Stimulated activated CD4-positive, alpha-beta T cell treated with anti-CD3 and anti-CD28 coated beads, Interleukin-15, amount 100 ng/mL, for 1 hour (primary cell): ENCODE measurements at places on chromosomes 6 and 20.

DNA sequence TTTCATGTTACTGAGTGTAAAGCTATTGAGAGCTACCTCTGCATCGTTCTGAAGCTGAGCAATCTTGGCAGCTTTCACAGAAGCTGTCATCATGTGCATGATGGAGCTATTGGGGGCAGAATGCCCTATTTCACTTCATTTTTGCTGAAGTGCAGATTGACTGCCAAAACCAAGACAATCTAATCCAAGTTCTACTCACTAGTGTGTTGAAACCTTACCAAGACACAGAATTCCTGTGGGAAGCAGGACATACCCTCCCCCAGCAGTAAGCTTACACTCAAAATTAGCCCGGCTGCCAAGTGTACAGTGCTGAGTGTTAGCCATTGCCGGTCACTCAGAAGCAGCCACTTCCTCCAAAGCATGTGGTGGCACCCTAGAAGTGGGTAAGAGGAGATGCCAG lies 177.3 kb upstream of the TENT5A start:
- no peak for DNase-seq

DNA sequence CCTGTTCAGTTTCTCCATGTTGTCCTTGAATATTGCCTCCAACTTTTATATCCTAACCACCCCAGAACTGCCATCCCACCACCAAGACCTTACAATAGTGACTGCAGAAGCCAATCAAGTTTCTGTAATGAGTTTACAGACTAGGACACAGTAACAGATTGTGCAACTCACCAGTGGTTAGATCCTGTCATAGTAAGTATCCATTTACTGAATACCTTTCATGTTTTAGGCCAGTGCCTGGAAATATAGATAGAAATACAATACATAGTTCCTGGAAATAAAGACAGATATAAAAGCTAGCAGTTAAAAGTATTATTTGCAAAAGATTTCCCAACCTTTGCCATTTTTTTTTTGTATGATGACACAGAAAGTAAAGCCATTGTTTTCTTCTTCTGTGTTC lies 471.8 kb upstream of the BTBD3 start:
- no peak for DNase-seq

DNA sequence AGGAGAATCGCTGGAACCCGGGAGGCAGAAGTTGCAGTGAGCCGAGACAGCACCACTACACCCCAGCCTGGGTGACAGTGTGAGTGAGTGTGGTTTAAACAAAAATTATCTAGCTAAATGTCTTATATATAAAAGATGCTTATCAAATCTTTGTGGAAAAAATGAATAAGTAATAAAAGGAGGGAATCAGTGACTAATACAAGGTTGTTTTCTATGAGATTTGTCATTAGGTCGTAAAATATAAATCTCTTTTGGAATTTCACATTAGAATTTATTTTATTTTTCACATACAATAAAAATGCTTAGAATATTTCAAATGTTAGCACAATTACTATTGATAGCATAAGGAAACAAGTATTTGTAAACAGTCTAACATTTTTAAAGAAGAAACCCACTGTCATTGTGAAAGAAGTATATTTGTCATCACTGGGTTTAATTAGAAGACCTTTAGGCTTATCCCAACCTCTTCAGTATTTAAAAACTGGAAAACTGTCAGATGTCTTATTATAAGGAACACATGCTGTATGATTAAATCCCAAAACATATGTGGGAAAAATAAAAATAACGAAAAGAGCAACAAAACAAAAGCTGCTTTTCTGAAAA lies 47.1 kb downstream of the ASCC3 start:
- DNase-seq = no peak

DNA sequence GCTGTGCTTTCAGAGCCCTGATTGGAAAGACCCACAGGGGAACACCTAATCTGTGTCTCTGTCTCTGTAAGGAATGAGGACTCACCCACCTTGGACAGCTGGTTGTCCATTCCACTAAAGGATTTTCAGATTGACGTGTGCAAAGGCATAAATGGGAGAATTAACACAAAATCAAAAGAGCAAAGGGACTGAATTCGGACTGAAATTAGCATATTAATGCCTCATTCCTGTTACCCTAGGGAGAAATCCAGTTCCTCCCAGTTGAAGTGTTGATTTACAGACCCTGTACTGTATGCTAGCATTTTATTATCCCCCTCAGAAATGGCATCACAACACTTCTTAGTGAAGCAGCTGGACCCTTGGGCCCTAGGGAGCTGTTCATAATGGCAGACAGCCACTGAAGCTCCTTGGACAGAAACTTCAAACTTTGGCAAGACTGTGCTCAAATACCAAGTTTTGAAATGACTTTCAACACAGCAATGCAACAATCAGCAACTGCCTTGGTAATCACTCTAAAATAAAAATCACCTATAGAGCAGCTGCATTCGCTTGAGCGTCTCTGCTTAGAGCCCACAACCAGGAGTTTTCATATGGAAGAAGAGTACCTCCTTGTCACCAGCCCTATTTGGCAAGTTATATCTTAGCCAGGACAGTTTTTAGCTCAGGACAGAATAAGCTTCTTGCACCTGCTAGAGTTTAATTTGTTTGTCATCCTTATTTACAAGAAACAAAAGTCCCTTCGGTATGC lies 118.1 kb downstream of the TRDN start:
- no peak for DNase-seq

DNA sequence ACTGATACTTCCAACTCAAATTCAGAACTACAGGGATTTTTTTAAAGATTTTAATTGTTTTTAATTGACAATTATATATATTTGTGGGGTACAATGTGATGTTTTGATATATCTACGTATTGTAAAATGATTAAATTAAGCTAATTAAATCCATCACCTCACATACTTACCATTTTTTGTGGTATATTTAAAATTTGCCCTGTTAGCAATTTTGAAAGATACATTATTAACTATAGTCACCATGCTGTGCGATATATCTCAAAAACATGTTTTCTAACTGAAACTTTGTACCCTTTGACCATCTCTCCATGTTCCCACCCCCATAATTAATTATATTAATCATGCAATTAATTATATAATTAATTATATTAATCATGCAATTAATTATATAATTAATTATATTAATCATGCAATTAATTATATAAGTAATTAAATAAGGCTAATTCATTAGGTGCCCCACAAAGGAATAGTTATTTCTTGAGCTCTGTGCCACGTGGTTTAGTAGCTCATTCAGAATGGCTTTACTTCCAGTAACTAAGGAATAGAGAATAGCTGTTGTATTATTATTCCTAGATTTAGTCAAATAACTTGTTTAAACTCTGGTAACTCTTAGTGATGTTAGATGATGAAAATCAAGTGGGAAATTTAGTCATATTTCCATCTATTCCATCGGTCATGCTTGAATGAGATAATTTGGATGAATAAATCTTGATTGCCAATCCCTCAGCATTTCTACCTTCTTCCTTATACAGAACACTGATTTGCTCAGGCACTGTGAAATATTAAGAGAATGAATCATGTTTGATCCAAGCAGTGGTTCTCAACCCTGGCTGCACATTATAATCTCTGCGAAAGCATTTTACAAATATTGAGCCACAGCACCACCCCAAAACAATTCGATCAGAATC lies 25.1 kb downstream of the LOC128125822 start:
- no peak for DNase-seq

- DNase-seq = no peak
Measured at GRCh38 chr20:17685168-17685567, 3.1 kb upstream of the RRBP1 start.

DNA sequence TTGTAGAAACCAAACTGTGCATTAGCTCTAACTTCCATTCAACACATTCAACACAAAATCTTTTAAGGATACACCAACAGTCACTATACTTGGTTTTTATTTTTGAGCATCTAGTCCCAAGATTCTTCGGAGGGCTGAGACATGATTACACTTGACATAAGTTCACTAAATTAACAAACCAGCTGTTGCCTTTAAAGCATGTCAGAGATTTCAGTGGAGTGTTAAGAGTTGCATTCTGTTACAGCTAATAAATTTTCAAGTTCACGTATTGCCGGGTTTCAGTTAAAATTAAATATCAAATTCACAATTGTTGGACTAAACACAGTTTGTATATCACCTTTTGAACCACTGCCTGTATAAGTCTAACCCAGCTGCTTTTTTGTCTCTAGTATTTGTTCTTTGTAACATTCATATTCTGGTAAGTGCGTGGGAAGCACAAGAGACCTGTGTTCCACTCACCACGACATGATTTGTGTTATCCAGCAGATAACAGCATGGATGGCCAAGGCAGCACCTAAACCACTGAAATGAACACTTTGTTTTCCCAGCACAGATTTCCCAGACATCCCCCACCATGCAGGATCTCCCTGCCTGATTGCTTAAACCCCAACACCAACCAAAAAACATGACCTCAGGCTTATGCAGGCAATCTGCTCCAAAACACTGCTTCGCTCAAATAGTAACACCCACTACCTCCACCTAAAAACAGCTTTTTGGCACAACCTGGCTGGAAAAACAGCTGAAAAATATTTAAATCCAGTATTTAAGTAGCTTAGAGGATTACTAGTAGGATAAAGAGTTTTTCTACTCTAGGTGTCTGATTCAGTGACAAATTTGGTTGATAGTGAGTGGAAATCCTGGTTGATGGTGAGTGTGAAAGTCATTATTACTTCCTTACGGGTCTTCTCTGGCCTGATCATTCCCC lies 286.5 kb upstream of the NT5E start:
- DNase-seq = no peak

DNA sequence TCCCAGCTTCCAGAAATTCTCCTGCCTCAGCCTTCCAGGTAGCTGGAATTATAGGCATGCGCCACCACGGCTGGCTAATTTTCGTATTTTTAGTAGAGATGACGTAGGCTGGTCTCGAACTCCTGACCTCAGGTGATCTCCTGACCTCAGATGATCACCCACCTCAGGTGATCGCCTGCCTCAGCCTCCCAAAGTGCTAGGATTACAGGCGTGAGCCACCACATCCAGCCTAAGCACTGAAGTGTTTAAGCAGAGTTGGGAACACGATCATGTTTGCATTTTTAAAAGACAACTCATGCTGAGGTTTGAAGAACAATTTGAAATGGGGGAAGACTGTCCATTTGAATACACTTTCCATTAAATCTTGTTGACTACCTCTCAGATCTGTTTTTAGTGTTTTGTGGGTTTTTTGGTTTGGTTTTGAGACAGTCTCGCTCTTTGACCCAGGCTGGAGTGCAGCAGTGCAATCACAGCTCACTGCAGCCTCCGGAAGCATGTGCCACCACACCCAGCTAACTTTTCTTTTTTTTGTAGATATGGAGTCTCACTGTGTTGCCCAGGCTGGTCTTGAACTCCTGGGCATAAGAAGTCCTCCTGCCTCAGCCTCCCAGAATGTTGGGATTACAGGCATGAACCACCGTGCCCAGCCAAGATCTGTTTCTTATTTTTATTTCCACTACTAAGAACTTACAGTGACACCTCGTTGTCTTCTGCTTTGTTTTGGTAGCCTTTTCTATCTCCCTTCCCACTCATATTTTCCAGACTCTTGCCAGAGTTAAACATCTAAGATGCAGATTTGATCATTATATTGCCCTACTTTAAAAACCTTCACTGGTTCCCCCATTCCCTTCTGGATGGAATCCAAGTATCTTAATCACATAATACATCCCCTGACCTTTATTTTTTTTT lies 5.5 kb downstream of the CASP8AP2 start:
- no peak for DNase-seq

DNA sequence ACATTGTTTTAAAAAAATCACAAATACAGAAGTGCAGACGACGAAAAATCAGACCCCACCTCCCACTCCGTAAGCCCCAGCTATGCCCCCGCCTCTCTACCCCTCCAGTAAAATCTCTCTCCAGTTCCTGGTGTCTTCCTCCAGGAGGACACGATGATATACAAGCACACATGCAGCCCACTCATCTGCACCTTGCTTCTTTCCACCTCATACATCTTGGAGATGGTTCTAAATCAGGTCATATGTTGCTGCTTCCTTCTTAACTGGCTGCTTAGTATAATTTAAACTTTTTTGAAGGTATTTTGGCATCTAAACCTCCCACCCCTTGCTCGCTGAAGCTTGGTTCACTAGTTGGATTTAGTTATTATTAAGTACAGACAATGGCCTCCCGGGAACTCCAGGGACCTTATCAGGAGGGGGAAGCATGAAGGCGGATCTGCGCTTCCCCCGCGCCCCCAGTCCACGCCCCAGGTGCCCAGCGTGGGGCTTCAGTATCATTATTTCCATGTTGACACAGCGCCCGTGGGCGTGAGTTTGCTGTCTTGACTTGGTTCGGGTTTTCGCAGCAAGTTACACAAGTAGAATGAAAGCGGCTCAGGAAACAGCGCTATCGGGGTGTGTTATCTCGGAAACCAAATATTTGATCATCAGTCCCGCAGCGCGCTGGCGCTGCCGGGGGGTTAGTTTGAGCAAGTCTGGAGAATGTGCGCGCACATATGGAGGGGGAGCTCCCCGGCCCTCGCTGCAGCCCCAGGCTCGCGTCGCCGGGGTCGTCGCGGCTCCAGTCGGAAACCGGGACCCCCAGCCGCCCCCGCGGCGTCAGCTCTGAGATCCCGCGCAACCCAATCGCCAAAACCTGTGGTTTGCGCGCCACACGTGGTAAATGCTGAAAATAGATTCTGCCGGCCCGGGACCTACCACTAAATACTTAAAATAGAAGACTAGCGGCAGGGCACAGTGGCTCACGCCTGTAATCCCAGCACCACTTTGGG lies 2.3 kb downstream of the BMP7 start:
- DNase-seq = no peak

GRCh38 chr6:44661221-44662008 lies 273.9 kb downstream of the CDC5L start:
- no peak for DNase-seq

GRCh38 chr6:151847064-151847463 lies 39.6 kb downstream of the ESR1 start:
- DNase-seq = no peak
